ENCODE measurements at places on chromosomes 7 and 10.
A peak's percentile ranks its signal among the peaks of the same experiment; 100 is the strongest.

DNA sequence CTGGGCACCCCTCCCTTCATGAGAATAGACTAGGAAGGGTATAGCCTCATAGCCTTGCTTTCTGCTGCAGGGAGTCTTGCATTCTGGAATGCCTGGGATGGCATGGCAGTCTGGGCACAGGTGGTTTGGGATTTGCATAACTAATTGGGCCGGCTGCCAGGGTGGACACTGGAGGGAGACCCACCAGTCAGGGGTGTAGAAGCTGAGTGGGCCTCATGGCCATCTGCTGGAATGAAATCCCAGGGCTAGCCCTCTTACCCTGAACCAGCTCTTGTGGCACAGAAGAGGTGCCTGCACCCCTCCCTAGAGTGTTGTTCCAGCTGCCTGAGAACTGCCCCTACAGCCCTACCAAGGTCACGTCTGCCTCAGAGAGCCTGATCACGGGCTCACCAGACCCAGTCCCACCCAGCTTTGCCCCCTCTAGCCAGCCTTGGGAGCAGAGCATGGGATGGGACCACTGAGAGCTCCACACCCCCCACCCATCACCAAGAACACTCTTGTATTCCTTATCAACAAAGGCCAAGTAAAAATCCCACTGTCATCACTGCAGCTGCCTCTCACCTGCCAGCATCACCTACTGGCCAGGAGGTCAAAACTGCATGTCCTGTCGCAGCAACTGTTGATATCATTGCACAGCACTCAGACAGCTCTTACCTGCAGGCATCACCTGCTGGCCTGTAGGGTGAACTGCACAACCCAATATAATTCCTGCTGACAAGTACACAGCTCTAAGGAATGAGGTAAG, 148.9 kb downstream of the ZEB1 start:
- DNase-seq: peak; percentile 6

GRCh38 chr7:128129224-128129864, 98.1 kb upstream of the LRRC4 start:
- no peak for DNase-seq

- DNase-seq: no peak
These were observed 187.9 kb downstream of the PCDH15 start for GRCh38 chr10:54613162-54613561.

DNA sequence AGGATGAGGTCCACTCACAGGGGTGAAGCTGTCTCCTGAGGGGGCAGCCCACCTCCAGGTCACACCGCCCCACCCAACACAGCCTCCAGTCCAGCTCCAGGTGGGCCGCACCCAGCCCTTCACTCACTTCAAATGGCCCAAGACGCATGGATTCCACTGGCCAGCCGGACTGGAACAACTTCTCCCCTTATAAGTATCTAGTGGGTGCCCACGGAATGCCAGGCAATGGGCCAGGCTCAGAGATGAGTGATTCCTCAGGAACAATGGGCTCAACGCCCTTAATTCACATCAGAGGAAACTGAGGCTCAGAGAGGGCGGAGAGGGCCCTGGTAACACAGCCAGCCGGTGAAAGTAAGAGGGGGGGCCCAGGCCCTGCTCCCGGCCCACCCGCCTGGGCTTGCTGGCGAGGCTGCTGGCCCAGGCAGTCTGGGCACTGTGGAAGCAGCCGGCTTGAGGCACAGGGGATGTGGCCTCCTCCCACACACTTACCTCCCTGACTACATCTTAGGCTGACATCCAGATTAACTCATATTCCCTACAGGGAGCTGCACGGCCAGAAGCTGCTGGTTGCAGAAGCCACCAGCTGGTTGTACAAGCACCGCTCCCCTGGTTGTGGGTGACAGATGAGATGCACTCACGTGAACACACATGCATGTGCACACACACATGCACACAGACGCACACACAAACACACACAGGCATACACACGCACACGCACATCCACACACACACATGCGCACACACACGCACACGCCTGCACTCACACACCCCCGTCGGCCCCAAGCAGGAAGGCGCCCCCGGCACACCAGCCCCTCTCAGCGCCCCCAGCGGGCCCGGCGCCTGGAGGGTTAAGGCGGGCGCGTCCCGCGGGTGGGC, 1.0 kb upstream of the FAM20C start:
- no peak for DNase-seq

GRCh38 chr7:83976302-83976701, 218.3 kb downstream of the SEMA3A start:
- no peak for DNase-seq

DNA sequence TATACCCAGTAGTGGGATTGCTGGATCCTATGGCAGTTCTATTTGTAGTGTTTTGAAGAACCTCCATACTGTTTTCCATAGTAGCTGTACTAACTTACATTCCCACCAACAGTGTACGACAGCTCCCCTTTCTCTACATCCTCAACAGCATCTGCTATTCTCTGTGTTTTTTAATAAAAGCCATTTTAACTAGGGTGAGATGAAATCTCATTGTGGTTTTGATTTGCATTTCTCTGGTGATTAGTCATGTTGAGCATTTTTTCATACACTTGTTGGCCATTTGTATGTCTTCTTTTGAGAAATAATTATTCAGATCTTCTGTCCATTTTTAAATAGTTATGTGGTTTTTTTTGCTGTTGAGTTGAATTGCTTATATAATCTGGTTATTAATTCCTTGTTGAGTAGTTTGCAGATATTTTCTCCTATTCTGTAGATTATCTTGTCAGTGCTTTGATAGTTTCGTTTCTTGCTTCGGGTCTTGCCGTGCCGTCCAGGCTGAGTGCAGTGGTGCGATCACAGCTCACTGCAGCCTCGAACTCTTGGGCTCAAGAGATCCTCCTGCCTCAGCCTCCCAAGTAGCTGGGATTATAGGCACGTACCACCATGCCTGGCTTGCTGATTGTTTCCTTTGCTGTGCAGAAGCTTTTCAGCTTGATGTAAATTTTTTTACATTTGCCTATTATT, 12.0 kb downstream of the MTG1 start:
- DNase-seq: no peak

DNA sequence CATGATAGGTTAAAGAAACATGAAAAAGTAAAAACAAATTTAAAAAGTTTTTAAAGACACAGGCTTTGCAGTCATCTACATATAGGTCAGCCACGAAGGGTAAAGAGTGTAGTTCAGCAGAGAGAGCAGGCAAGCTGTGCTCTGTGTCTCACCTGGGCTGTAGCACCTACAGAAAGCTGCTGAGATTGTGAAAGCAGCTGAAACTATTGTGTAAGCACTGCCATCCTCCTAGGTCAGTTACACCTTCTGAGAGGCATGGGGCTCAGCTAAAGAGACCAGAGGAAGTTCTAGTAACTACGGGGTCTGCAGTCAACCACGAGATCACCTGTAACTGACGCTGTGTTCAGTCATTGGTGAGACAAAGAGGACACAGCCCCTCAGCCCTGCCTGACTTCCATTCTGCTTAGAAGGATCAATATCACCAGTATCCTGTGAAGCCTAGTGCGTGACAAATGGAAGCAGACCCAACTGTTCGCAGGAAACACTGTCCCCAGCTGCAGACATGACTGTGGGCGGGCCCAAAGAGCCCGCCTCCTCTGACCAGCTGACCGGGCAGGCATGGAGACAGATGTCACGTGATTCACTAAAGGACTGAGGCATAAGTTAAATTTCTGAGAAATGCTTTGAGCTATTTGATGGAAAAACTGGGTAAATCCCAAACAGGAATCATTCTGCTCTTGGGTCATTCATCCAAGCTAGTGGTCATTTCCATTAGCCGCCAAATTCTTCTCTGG, 87.9 kb downstream of the EBF3 start:
- no peak for DNase-seq

DNA sequence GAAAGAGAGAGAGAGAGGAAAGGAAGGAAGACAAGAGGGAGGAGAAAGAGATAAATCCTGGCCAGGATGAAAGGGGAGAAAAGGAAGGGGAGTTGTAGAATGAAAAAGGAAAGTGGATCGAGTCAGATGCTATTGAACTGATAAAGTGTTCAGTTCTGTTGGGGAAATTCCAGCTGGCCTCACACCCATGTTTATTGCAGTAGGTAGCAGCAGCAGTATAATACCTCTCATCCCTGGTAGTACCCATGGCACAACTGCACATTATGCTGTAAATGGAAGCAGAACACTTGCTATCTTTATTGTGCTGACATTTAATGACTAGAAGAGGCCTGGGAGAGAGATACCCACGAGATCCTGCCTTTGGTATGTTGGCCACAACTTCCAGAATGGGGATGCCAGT, 178.1 kb downstream of the EVX1 start:
- no peak for DNase-seq

GRCh38 chr10:21473135-21473534, 52.3 kb downstream of the SKIDA1 start:
- DNase-seq: no peak

- DNase-seq: no peak
These were observed 637.6 kb upstream of the IGFBP3 start for GRCh38 chr7:46558482-46559193.

GRCh38 chr10:10798864-10799192, 218.8 kb upstream of the CELF2 start:
- DNase-seq: no peak

DNA sequence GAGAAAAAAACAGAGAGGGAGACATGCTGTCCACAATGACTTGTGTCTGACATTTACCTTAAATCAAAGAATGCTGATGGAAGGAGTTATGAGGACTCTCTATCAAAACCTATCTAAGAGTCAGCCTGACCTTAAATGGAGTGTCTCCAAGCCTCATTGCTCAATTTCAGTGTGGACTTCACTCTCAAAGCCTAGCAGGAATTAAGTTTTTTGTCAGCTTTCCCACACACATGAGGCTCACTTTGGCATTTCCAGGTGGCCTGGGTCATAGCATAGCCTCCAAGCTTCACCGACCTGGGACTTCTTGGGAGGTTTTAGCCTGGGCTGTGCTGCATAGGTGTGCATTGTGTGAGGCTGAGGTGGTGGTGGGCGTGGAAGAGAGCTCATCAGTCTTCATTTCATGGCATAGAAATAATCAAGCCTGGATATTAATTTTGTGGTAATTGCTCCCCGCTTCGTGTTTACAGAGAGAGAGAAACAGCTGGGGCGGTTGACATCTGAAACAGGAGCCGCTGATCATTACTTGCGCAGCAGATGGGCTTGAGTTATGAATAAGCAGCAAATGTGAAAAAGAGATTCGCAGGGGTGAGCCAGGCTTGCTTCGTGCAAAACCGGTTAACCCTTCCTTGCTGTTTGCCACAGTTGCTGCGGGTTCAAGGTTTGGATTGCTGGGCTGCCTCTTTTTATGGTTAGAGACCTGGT, 647.8 kb downstream of the INHBA start:
- no peak for DNase-seq

DNA sequence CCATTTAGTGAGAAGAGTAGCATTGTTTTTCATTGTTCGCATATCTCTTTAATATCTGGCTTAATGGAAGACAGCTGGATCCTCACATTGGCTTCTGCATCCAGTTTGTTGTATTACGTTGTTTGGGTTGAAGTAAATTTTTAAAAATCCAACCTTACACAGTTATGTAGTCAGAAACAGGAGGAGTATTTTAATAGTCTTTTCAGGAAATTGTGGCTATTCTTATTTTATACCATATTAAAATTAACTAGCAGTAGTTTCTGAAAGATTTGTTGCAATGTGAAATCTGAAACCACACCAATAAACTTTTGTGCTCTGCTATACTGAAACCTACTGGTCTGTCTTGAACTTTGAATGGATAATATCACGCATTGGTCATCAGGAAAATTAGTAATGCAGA, 27.9 kb downstream of the MYPN start:
- DNase-seq: no peak

DNA sequence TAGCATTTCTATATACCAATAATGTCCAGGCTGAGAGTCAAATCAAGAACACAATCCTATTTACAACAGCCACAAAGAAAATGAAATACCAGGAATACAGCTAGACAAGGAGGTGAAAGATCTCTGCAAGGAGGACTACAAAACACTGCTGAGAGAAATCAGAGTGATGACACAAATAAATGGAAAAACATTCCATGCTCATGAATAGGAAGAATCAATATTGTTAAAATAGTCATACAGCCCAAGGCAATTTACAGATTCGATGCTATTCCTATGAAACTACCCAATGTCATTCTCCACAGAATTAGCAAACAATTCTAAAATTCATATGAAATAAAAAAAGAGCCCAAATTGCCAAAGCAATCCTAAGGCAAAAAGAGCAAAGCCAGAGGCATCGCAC, 116.8 kb upstream of the ZNF32 start:
- no peak for DNase-seq

DNA sequence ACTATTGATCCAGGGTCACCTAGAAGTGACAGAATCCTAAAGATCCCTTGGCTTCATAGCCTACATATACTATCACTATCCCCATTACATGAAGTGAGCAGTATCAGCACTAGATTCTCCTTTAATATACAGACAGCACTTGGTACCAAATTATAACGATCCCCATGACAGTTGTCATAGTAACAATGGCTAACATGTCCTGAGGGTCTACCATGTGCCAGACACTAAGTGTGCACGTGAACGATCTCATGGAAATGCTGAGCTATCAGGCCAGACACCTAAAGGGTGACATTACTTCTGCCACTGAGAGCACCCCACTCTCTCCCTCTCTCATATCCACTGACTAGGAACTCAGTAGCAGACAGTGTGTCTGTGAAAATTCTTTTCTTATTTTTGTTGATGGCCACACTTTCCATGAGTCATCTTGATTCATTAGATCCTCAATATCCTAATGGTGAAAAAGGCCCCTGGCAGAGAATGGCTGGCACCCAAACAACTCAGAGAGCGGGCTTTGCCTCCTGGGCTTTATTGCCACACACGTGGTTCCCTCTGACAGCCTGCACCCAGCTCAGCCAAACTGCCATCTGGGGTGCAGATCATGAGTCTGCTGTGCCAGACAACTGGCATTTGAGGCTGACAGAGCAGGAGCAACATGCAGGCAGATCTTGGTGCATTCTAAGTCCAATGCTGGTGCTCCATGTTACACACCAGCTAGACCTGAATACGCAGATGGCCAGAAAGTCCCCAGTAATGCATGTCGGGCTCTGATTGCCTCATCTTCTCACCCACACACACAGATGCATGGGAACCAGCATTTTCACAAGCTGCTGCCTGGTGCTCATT, 176.3 kb downstream of the DGKI start:
- DNase-seq: no peak

- DNase-seq: no peak
These were observed 81.7 kb downstream of the GPR85 start for GRCh38 chr7:113004726-113005454.

DNA sequence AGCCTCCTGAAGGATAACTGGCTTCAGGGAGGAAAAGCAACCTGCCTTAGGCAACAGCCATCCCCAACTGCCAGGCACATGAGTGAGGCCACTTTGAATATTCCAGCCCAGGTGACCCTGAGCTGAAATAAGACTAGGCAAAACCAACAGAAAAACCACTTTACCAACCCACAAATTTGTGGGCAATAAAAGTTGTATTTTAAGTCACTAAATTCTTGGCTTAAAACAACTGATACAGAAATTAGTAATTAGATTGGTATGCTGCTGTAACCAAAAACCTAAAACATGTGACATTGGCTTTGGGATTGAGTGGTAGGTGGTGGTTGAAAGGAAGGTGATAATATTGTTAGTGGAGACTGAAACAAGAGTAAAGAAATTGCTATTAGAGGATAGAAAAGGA, 39.9 kb downstream of the ABCB4 start:
- DNase-seq: no peak

GRCh38 chr10:29245476-29245875, 43.4 kb upstream of the LYZL1 start:
- DNase-seq: no peak

Data from stimulated activated CD4-positive, alpha-beta T cell treated with anti-CD3 and anti-CD28 coated beads, Interleukin-2, amount 100 ng/mL, for 24 hours (primary cell).